ENCODE measurements at places on chromosomes 13 and 19. TPM values are rescaled to one million over a fixed set of nuclear protein-coding genes. Genes with fewer than 3 reads are reported as not detected.

DNA sequence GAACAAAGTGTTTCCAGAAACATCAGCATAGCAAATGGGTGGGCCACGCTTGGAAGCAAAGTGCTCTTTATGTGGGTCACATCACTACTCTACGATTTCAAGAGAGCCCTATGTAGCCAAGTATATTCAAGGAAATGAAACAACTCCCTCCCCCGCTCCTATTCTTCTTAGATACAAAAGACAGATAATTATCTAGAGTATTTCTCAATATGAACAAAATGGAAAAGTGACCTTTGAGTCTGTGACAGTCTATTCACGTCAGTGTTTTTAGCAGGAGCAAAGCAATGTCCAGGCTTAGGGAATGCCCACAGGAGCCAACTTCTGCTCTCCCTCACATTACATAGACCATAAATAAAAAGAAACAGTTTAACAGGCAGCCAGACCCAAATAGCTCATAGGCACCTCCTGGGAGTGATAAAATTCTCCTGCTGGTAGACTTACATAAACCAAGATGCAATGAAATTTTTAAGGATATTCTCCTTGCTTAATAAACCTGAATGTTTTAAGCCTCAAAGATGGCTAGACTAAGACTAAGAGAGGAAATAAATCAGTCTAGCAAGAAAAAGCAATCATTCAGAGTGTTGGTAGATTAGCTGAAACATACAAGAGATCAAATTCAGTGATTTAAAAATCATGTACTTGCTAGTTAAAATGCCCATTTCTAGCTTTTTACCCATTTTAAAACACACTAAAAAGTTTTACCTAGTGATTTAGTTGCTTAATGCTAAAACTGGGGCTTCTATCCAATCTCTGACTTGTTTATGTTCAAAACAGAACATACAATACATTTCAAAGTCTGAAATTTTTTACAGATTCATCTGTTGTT, 182.8 kb downstream of the RGCC start:
- no peak for DNase-seq

GRCh38 chr13:77714119-77714755, 16.8 kb downstream of the SLAIN1 start:
- DNase-seq = no peak

The PSG6 gene
- 0.89 TPM for total RNA-seq

- no peak for DNase-seq
Observed at GRCh38 chr13:22227895-22228294, 557.0 kb downstream of the FGF9 start.

The S1PR5 gene
- total RNA-seq = 10.3 TPM

The VSTM1 gene
- total RNA-seq = not detected

The SOX1 gene
- not detected for total RNA-seq

- no peak for DNase-seq
Observed at GRCh38 chr13:92500192-92500591, 726.4 kb upstream of the GPC6 start.

DNA sequence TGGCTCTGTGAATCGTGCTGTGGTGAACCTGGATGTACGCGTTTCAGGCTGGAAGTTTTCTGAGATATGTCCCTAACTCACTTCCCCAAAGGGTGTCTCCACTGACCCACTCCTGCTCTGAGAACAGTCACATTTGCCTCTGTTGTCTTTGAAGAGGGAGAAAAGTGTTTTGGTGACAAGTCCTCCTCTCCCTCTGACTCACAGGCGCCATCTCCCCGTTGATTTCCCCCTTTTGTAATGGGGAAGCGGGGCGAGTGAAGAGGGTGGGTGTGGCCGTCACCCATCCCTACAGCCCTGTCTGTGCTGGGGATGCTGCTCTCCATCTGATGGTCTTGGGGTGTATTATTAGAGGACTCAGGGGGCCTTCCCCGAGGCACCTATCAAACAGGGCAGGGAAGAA, 9.6 kb downstream of the APC2 start:
- DNase-seq = peak; percentile 36

The CPB2 gene
- total RNA-seq = not detected

The MAMSTR gene
- 1.0 TPM for total RNA-seq

DNA sequence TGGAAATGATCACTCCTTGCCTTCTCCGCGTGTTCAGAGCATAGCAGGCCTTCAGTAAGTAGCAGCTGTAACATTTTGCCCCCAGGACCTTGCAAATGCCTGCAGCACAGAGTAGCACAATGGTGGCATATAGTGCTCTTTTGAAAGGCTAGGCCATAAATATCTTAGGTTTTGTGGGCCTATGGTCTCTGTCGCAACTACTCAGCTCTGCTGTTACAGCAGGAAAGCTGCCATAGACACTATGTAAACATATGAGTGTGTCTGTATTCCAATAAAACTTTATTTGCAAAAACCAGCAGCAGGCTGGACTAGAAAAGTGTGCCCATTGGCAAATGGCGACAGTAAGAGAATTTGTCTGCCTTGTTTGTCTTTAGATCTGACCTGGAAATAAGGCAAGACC, 9.4 kb downstream of the ITPKC start:
- DNase-seq = no peak

DNA sequence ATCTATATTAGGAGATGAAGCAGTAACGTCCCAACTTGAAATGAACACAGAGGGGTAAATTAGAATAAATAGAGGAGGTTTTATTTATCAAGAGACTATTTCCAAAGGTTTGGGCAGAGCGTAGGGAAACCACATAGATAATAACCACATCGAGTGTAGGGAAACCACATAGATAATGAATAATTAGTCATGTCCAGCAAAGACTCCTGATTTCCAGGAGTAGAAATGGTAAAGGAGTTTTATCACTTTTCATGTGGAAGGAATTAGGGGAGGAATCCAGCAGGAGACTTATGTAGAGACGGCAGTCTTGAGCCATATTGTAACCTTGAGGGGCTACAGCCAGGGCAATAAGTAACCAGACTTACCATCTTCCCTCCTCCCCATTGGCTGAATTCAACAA, 136.3 kb upstream of the CSNK1A1L start:
- peak; percentile 66 for DNase-seq

DNA sequence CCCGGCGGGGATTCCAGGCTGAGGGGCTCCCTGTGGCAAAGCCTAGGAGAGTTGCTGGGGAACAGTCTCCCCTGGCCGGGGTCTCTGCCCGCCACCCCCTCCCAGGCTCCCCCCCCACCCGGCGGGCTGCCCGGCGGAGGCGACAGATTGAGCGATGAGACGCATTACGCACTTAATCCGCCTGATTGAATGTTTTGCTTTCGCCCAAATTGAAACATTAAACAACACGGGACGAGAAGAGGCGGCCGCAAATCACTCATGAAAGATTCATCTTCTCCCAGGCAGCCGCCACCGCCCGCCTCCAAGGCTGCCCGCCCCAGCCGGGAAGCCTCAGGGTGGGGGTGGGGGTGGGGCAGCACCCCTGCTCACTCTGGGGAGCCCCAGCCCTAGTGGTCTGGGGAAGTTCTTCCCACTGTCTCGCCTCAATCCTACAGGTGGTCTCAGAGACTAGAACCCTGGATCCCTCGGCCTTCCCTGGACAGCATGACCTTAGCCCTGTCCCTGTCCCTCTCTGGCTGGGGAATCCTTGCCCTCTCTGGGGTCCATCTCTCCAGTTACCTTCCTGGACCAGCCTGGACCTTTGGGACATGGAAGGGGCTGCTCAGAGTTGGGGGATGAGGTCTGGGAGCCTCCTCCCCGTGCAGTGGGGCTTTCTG, 7.6 kb upstream of the ERFL start:
- DNase-seq = no peak

DNA sequence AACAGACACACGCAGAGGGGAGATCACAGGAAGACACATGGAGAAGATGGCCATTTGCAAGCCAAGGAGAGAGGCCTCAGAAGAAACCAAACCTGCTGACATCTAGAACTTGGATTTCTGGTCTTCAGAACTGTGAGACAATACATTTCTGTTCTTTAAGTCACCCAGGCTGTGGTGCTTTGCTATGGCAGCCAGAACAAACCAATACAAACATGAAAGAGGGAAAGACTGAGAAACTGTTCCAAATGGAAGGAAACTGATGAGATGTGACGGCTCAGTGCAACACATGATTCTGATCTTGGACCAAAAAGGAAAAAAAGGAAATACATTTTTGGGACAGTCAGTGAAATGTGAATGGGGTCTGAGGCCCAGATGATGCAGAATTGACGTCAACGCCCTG, 30.2 kb upstream of the SACS start:
- DNase-seq = peak; percentile 43

- no peak for DNase-seq
Observed at GRCh38 chr19:30175987-30176386, 196.2 kb upstream of the ZNF536 start.

The MCF2L gene
- not detected for total RNA-seq

The COL5A3 gene
- not detected for total RNA-seq

DNA sequence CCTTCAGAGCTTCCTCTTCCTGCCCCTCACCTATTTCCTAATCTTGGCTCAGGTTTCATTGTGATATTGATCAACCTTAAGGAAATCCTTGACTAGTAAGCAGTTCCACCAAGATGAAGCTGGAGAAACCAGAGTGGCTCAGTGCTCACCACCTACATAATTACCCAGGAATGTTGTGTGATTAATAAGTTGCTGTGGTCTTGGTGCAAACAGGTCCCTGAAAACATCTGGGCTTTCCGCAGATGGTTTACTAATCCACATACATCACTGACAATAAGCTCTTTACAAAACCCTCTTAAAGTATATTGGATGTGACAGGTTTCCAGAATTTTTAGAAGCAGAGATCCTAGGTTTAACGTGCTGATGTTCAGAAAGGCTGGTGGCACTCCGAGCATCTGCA, 8.6 kb upstream of the SERP2 start:
- DNase-seq = peak; percentile 74

GRCh38 chr19:37872383-37872782, 34.0 kb downstream of the WDR87 start:
- no peak for DNase-seq

DNA sequence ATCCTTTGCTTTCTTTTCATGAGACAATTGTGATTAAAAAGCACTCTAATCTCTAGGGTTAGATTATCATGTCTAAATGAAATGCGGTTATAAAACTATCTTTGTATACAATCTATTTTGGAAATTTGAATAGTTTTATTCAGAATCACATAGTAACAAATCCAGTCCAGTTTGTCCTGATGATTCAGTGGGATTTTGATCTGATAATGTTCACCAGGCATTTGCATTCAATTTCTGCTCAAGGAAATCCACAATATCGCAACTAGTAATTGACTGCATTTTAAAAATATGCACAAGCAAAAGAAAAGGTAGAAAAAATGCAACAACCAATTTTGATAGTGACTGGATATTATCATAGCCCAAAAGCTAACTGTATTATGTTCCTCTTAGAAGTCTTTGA, 63.8 kb downstream of the ITGBL1 start:
- DNase-seq = no peak

GRCh38 chr19:19276386-19276785, 3.3 kb upstream of the TM6SF2 start:
- DNase-seq = no peak

- DNase-seq = peak; percentile 57
Observed at GRCh38 chr19:49848938-49849337, 2.0 kb upstream of the PTOV1 start.

- peak; percentile 9 for DNase-seq
Observed at GRCh38 chr13:75016225-75016624, 465.7 kb downstream of the TBC1D4 start.

GRCh38 chr19:19657397-19657783, 6.1 kb downstream of the ATP13A1 start:
- DNase-seq = no peak

The MTUS2 gene
- total RNA-seq = 0.02 TPM

- peak; percentile 97 for DNase-seq
Observed at GRCh38 chr19:44845612-44846454, at the start of gene NECTIN2. TSS of gene NECTIN2 (plus strand) at chr19:44846297. CDS start at chr19:44846526, 229 bp downstream.

Measured in M059J (cell line).